Daoy (cell line): ENCODE measurements at places on chromosomes 6 and 20. TPM values are rescaled to one million over a fixed set of nuclear protein-coding genes. Genes with fewer than 3 reads are reported as not detected.

DNA sequence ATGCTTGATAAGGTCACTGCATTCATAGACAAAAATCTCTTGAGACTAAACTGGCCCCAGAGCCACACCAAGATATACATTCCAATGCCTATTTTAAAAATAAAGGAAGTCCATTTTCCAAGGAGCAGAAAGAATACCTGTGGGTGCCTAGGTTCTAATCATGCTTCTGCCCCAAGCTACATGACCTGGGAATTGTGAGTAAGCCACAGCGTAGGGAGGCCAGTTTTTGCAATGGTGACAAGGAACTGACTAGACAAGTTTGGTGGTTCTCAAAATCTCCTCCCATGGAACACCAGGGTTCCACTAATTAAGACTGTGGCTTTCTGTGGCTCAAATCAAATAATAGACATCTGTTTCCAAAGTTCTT is 83.3 kb downstream of the GMDS start:
- peak; percentile 48 for DNase-seq

DNA sequence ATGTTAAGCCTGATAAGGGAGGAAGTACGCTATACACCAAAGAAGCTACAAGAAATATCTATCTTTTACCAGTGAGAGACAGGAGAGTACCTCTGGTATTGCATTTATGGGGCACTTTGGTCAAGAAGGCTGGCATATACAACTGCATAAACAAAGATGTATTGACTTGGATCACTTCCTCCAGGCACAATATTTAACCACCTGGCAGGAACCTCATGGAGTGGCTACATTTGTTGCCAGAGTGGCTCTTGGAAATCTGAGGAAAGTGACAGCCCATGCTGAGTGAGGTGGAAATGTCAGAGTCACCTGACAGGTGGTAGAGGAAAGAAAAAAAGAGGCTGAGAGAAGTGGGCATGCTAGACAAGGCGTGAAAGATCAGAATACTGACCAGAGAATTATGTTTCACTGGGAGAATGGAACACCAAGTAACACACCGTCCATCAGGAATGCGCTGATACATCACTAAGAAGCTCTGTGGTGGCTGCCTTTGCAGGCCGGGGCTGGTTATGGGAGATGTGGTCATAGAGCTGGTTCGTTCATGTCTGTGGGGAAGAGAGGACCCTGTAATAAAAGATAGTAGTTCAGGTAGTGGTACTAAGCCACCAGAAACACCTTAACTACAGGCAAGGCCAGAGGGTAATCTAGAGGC is 61.4 kb upstream of the UFL1 start:
- no peak for DNase-seq

- no peak for DNase-seq
Observed at GRCh38 chr20:20213526-20214121, 154.3 kb upstream of the INSM1 start.

DNA sequence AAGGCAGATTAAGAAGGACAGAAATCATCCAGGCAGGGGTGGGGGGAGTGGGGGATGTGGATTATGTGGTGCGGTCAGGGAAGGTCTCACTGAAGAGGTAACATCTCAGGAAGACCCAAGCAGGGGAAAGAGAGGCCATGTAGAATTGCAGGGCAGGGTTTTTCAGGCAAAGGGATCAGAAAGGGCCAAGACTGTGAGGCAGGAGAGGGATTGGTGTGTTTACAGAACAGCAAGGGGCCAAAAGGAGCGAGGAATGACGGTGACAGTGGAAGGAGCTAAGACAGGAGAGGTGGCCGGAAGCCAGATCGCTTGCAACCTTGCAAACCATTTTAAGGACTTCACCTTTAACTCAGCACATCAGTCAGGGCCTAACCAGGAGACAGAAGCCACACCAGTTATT is 535.4 kb upstream of the JARID2 start:
- DNase-seq = no peak

The C2 gene
- total RNA-seq = 0.24 and 1.5 TPM in 2 replicates
